Activated CD4-positive, alpha-beta memory T cell treated with anti-CD3 and anti-CD28 coated beads, Interleukin-2, amount 10 ng/mL, durations not matched to agents 7 days and 5 days (primary cell): ENCODE measurements at places on chromosomes 13 and 19. TPM values are rescaled to one million over a fixed set of nuclear protein-coding genes. Genes with fewer than 3 reads are reported as not detected.

- H3K27ac ChIP-seq, result no peak overlapping the region
- no peaks in the 10 kb centered on the region for H3K4me1 ChIP-seq
- H3K36me3 ChIP-seq, result peaks cover 37% of the 10 kb centered on the region
- no peak for DNase-seq
- no peak overlapping the region for H3K4me3 ChIP-seq
These were observed 21.8 kb downstream of the SAMD4B start for GRCh38 chr19:39363901-39364457.

GRCh38 chr13:84393981-84394625, 511.8 kb upstream of the SLITRK1 start:
- no peaks in the 10 kb centered on the region for H3K36me3 ChIP-seq
- H3K27ac ChIP-seq, result no peak overlapping the region
- no peaks in the 10 kb centered on the region for H3K27me3 ChIP-seq
- H3K4me1 ChIP-seq, result no peaks in the 10 kb centered on the region

- no peak overlapping the region for H3K4me3 ChIP-seq
- no peak overlapping the region for H3K27ac ChIP-seq
- H3K36me3 ChIP-seq, result no peaks in the 10 kb centered on the region
- DNase-seq, result no peak
- H3K27me3 ChIP-seq, result peaks cover 3% of the 10 kb centered on the region
These were observed 104.2 kb upstream of the IPO5 start for GRCh38 chr13:97849305-97849704.

Gene KIRREL2
- 0.55 TPM for total RNA-seq

DNA sequence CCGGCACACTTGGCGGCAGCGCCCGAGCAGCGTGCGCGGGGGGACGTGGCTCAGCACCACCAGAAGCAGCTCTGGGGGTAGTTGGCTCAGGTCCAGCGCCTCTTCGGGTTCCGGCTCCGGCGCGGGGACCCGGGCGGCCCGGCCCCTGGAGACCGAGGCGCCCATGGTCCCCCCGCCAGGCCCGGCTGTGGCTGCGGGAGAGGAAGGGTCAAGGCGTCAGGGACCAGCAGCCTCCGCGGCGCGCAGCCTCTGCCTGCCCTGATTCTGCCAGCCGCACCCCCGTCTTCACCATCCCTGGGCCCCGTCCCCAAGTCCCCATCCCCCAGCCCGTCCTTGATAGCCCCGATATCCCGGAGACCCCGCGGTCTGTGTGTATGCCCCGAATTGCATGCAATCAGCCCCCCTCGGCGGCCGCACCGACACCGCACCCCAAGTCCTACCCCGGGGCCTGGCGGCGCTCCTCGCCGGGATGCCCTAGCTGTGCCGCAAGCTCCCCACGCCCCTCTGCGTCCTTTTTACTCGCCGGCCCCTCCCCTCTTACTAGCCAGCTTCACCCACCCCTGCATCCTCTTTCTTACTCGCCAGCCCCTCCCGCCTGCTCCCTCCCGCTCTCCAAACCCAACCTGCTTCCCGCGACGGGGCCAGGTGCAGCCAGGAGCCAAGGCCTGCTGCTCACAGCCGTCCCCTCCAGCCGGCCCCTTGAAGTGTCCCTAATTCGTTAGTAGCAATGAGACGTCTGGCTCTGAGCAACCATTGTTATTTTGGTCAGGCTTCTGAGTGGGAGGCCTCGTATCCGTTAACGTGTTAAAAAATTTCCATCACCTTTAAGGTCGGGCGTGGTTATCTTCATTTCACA, at the start of gene FBXO27:
FBXO27 (minus strand) TSS at position 487 of the 856 bp plus-strand sequence; CDS start at position 165, 322 bp downstream.
- H3K36me3 ChIP-seq, result no peaks in the 10 kb centered on the region
- no peak within 1 kb of the TSS for H3K27ac ChIP-seq
- H3K27me3 ChIP-seq, result peaks cover 27% of the 10 kb centered on the region
- peaks cover 9% of the 10 kb centered on the region for H3K4me1 ChIP-seq

Gene TDRD3
- 20.3 TPM for total RNA-seq

DNA sequence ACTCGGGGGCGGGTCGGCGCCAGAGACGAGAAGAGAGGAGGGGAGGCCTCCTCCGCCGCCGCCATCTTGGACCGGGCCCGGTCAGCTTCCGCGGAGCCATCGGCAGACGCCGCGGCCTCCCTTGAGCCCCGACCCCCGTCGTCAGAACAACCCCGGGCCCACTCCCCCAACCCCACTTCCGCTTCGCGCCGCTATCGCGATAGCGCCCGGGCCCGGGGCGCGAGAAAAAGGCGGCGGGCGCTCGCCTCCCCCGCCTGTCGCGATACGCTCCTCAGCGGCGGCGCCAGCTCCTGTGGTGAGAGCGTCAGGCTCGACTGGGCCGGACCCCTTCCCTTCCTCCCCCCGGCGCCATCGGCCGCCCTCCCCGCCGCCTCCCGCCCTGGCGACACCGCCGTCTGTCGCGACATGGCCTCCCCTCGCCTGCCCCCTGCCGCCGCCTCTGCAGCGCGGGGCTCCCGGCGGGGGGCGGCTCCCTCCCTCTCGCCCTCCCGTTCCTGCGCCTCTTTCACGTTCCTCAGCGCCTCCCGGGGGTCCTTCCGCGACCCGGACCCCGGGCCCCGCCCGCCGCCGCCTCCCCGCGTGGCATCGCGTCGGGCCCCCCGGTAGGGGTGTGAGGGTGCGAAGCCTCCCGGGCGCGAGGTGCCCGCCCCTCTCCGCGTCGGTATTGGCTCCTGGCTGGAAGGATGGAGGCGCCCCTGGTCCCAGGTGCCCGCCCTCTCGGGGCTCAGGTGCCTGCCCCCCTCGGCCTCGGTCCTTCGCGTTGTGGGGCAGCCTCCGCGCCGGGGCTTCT, at the start of gene CNOT3:
CNOT3 (plus strand) TSS at position 64 of the 790 bp plus-strand sequence. CDS start 5,217 bp downstream, outside the sequence.
- no peaks in the 10 kb centered on the region for H3K27me3 ChIP-seq
- H3K4me3 ChIP-seq, result peak within 1 kb of the TSS; percentile 82
- H3K27ac ChIP-seq, result peak within 1 kb of the TSS; percentile 83
- peaks cover 25% of the 10 kb centered on the region for H3K36me3 ChIP-seq
- H3K4me1 ChIP-seq, result peaks cover 39% of the 10 kb centered on the region

DNA sequence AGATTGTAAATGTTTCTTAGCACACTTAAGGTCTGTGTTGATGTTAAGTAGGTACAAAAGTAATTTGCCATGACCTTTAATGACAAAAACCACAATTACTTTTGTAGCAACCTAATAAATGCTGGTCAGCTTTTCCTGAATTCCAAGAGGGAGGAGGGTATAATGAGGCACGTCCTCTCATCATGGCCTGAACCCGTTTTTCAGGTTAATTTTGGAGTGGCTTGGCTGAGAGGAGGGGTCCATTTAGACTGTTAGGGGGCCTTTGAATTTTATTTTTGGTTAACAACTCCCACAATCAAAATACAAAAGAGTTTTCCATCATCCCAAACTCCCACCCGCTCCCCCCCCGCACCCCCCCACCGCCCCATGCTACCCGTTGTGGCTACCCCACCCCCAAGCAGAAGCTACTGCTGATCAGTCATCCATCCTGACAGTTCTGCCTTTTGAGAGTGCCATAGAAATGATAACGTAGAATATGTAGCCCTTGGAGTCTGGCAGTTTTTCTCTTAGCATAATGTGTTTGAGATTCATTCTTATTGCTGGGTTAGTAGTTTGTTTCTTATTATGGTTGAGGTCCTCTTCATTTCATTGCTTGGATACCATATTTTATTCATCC, 14.4 kb upstream of the PLEKHF1 start:
- no peak for DNase-seq
- peaks cover 16% of the 10 kb centered on the region for H3K27me3 ChIP-seq
- H3K4me3 ChIP-seq, result no peak overlapping the region
- no peak overlapping the region for H3K27ac ChIP-seq
- H3K4me1 ChIP-seq, result peaks cover 19% of the 10 kb centered on the region
- H3K36me3 ChIP-seq, result peaks cover 2% of the 10 kb centered on the region

GRCh38 chr13:29543230-29544215, 52.0 kb downstream of the SLC7A1 start:
- no peak overlapping the region for H3K27ac ChIP-seq
- no peaks in the 10 kb centered on the region for H3K27me3 ChIP-seq
- no peak overlapping the region for H3K4me3 ChIP-seq
- H3K4me1 ChIP-seq, result peaks cover 41% of the 10 kb centered on the region
- peak; percentile 32 for DNase-seq

DNA sequence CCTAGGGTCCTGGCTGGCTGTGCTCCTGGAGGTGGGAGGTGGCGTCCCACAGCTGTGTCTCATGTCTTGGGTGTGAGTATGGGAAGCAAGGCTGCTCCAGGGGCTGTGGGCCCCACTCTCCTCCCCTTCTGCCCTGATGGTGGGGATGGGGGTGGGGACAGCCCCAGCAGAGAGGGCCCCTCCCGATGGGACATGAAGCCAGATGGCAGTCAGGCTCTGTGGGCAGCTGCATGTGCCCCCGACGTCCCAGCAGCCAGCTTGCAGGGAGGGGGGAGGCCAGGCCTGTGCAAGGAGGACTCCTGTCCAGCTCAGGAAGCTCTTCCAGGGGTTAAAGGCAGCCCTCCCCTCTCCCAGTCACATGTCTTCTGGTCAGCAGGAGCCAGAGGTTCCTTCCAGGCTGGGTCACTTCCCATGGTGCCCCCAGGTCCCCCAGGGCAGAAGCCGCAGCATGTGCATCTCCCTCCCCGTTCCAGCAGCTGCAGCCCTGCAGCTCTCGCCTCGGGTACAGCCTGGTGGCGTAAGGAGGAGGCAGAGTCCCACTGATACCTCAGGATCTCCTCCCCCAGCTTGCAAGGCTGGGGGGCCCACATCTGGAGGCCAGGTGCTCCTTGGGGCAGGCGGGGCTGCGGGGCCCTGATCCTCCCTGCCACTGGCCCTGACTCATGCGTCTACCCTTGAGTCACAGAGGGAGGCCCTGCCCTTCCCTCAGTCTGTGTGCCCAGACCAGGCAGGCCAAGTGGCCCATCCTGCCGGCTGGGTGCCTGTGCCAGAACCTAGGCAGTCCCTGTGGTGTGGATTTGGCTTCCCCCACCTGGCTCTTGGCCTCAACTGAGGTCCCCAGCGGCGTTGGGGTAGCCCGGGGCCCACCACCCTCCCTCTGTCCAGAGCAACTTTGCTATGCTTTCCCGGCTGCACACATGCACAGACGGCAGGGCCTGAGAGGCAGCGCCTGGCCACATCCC, 13.0 kb downstream of the YIPF2 start:
- H3K4me1 ChIP-seq, result no peaks in the 10 kb centered on the region
- peaks cover 5% of the 10 kb centered on the region for H3K36me3 ChIP-seq
- no peak for DNase-seq
- no peak overlapping the region for H3K27ac ChIP-seq
- no peaks in the 10 kb centered on the region for H3K27me3 ChIP-seq

GRCh38 chr13:49858178-49858856, 65.8 kb upstream of the KPNA3 start:
- H3K27me3 ChIP-seq, result peaks cover 1% of the 10 kb centered on the region
- no peak overlapping the region for H3K27ac ChIP-seq
- H3K4me3 ChIP-seq, result no peak overlapping the region
- no peak for DNase-seq
- H3K4me1 ChIP-seq, result no peaks in the 10 kb centered on the region

DNA sequence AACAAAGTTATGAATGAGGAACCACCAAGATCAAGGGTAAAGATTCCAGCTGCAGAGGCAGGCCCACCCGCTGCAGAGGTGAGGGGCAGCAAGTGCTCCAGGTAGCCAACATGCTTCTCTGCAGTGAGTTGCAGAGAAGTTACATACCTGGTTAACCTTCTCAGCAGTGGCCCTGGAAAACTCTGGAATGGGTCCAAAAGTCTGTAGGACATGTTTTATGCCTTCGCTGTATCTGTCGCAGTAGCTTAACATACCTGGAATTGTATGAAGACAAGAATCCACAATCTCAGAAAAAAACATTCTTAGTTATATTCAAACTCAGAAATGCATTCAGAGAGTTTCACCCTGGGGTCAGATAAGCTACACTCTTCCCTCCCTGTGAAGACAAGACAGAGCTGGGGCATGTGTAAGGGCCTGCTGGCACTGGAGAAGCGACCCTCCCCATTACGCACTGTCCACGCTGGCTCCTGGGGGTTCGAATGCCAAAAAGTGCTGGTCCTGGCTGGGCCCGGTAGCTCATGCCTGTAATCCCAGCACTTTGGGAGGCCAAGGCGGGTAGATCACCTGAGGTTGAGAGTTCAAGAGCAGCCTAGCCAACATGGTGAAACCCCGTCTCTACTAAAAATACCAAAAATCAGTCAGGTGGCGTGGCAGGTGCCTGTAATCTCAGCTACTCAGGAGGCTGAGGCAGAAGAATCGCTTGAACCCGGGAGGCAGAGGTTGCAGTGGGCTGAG, 121.0 kb downstream of the CRYL1 start:
- DNase-seq, result no peak
- no peaks in the 10 kb centered on the region for H3K27me3 ChIP-seq

Gene METTL21C
- total RNA-seq, result not detected

Gene GPC6
- total RNA-seq, result not detected

GRCh38 chr13:63408331-63409189, 1992.9 kb upstream of the PCDH20 start:
- H3K27me3 ChIP-seq, result no peaks in the 10 kb centered on the region
- H3K4me1 ChIP-seq, result no peaks in the 10 kb centered on the region
- H3K36me3 ChIP-seq, result no peaks in the 10 kb centered on the region
- no peak overlapping the region for H3K27ac ChIP-seq

GRCh38 chr13:50646070-50646469, 197.4 kb downstream of the DLEU7 start:
- peaks cover 4% of the 10 kb centered on the region for H3K27me3 ChIP-seq
- no peaks in the 10 kb centered on the region for H3K36me3 ChIP-seq
- H3K4me3 ChIP-seq, result no peak overlapping the region
- no peaks in the 10 kb centered on the region for H3K4me1 ChIP-seq
- H3K27ac ChIP-seq, result no peak overlapping the region

DNA sequence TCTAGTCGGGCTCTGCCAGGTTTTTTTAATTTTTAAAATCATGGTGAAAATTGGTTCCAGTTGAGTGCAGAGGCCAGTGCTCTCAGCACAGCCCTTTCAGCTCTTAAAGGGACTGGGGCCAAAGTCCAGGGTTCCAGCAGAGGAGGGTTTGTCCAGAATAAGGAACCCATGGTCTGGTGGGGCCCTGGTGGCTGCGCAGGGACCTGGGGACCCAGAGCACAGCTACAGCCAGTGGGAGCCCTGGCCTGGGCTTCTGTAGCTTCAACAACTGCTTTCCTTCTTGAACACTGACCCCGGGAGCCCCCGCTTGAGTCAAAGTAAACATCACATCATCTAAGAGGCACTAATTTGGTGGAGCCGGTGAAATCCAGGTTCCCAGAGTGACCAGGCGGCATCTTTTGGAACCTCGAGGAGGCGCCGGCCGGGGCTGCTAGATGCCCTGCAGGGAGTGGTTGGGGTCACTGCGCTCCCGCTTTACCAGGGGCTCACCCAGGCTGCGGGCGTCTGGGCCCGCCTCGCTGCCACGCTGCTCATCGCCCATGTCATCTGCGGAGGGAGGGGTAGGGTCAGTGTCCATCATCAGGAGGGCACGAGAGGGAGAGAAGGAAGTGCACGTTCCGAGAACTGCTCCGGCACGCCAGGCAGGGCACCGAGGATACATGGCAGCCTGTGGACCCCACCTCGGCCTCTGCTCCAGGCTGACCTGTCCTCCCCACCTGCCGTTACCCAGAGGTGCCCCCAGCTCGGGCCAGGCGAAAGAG, 16.6 kb upstream of the RANBP3 start:
- H3K36me3 ChIP-seq, result peaks cover 3% of the 10 kb centered on the region
- H3K4me1 ChIP-seq, result peaks cover 2% of the 10 kb centered on the region
- no peaks in the 10 kb centered on the region for H3K27me3 ChIP-seq
- no peak for DNase-seq

Gene VSTM1
- total RNA-seq, result not detected

DNA sequence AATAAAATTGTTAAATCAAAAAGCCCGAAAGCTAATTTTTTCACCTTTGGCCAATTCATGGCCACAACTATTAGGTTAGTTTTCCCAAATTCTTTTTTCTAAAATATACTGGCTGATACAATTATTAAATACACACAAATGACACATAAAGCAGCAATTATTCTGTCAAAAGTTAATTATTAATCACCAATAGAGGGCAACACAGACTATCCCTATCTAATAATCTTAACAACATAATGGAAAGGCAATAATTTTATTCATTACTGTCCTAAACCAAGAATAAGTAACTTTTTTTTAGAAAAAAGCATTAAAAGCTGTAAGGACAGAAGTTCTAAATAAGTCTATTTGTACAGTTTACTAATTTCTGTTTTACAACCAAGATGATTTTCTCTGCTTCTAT, 51.7 kb downstream of the KATNAL1 start:
- no peak overlapping the region for H3K27ac ChIP-seq
- H3K4me3 ChIP-seq, result no peak overlapping the region
- H3K27me3 ChIP-seq, result no peaks in the 10 kb centered on the region
- H3K36me3 ChIP-seq, result peaks cover 14% of the 10 kb centered on the region
